Putamen (tissue), 1 donor: ENCODE measurements at places on chromosomes 1 and 21.

GRCh38 chr1:43853161-43853921 lies 80.3 kb upstream of the ARTN start:
- no peak for DNase-seq

DNA sequence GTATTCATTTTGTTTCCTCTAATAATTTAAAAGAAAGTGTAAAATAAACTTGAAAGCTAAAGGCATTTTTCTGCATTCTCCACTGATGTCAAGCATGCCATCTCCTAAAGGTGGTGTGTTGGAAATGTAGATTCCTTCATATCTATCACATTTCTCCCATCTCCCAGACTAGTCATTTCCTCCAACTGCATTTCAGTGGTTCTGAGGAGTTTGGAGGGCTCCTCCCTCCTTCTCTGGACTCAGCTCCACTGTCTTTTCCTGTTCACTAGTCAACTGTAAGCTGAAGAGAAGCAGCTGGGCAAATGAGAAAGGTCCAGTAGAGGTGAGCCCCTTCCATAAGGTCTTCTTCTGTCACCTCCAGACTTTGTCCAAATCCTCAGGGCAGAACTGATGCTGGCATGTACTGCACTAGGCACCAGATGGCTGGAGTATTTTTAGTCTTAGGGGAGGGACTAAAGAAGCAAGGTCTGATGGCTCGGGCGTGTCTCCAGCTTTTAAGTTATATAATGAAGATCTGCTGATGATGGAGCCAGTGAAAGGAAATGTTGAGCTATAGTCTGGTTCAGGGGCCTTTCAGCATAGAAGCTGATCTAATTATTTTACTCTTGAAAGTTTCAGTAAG lies 186.1 kb downstream of the NTNG1 start:
- no peak for DNase-seq

DNA sequence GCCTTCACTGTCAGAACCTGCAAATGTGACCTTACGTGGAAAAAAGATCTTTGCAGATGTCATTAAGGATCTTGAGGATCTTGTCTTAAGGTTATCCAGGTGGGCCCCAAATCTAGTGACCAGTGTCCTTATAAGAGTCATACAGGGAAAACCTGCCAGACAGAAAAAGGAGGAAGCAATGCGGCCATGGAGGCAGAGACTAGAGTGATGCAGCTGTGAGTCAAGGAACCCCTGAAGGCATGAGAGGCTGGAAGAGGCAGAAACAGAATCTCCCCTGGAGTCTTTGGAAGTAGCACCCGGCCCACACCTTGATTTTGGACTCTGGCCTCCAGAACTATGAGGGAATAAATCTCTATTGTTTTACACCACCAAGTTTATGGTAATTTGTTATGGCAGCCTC lies 36.5 kb upstream of the DNASE2B start:
- DNase-seq = no peak

- DNase-seq = no peak
Observed at GRCh38 chr1:215166886-215167285, 84.3 kb downstream of the KCNK2 start.

- DNase-seq = peak; percentile 74
Observed at GRCh38 chr1:30801771-30802198, 44.2 kb upstream of the LAPTM5 start.

DNA sequence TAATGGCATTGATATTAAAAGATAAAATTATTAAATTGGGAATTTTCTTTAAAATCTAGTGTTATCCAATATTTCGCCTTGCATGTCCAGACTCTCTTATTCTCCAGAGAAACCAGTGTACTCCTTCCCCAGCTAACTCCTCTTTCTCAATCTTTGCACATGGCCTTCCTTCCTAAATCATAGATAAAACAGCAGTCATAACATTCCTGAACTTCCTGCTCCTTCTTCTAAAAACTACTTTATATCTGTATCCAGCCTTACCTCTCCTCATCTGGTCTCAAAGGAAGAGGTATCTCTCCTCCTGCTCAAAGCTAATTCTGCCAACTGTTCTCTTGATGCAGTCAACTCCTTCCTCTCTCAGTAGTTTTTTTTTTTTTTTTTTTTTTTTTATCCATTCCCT lies 39.5 kb upstream of the NEK7 start:
- no peak for DNase-seq

GRCh38 chr1:118842452-118843201 lies 145.5 kb downstream of the TBX15 start:
- no peak for DNase-seq

DNA sequence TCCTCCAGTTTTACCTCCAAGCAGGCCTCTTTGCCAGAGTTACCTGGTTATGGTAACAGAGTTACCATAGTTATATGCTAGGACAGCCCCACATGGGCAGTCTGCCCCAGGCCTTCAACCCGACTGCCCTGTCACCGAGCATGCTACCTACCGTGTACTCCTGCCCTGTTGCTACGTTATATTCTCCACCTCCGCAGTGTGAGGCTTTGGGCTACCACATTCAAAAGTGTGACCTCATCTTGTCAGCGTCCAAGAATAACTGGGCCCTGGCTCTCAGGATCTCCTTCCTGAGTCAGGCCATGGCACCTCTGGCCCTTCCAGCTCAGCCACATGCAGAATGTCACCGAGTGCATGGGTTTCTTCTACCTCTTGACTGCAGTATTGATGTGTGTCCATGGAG lies 8.9 kb downstream of the MAPKAPK2 start:
- no peak for DNase-seq

GRCh38 chr1:187445066-187445465 lies 616.3 kb downstream of the PLA2G4A start:
- DNase-seq = no peak

- no peak for DNase-seq
Observed at GRCh38 chr1:7046314-7046713, 261.1 kb downstream of the CAMTA1 start.

DNA sequence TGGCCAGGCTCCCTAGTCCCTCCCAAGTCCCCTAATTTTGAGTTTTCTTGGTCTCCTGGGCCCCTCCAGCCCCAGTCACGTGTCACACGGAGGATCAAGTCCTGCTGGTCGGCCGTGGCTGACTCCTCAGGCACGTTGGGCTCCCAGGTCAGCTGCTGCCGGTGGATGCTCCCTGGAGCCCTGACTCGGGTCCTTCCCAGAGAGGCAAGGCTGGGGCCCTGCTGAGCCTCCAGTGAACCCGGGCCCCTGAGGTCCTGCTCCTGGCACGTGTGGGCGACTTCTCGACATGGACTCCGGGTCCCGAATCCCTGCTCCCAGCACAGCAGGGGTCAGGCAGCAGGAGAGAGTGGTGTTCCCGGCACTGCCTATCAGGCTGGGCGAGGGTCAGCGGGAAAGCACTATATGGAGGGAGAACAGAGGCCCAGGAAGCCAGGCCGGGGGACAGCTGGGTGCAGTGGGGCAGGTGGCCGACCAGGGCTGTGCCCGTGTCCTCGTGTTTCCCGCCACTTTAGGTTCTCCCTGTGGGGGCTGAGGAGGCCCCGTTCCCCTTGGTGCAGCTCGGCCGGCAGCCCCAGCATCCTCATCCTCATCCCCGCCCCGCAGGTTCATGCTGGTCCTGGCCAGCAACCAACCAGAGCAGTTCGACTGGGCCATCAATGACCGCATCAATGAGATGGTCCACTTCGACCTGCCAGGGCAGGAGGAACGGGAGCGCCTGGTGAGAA lies 13.2 kb downstream of the TMEM240 start:
- DNase-seq = no peak

GRCh38 chr1:167312871-167313270 lies 92.2 kb downstream of the POU2F1 start:
- no peak for DNase-seq

DNA sequence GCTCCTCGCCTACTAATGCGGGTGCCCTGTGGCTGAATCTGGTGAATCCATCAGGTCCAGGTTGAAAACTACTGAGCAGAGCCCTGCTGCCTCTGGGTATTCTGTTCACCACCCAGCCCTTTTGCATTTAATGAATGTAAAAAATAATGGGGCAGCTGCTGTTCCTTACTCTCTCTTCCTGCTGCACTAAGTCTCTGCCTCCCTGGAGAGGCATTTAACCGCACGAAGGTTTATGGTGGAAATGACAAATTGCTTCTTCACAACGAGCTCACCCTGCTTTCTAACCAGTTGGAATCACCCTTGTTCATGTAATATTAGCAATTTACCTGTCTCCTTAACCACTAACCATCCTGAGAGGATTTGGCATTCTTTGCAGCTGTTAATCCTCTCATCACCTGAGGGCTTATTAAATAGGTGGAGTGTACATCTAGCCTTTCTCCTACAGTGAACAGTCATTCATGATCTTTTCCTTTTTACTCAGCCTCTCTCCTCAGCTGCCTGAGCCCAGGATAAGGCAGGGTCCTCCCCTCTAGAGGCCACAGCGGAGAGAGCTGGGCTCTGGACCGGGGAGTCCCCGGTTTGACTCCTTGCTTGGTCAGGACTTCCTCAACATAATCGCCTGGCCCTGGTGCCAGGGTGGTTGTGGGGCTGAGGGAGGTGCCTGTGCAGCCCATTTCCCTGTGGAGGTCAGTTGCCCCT lies 97.6 kb downstream of the NOS1AP start:
- DNase-seq = no peak

- DNase-seq = no peak
Observed at GRCh38 chr1:228913626-228914414, 178.5 kb downstream of the RHOU start.

DNA sequence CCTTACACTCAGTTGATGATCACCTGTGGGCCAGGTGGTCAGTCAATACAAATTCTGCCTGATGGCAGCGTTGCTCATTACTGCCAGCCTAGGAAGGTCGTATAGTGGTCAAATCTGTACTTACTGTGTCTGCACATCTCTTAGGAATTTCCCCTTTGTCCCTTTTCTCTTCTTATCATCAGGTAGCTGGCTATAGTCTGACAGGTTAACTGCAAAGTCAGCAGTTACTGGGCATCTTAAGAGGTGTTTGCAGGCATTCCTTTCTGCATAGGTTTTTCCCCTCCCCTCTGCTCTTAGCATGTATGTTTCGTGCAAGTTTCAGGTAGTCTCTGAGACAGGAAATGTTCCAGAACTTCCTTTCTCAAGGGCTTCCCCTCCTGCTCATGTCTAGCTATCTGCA lies 298.7 kb downstream of the LRRIQ3 start:
- DNase-seq = no peak

- DNase-seq = no peak
Observed at GRCh38 chr1:215423288-215423687, 143.8 kb upstream of the KCTD3 start.

DNA sequence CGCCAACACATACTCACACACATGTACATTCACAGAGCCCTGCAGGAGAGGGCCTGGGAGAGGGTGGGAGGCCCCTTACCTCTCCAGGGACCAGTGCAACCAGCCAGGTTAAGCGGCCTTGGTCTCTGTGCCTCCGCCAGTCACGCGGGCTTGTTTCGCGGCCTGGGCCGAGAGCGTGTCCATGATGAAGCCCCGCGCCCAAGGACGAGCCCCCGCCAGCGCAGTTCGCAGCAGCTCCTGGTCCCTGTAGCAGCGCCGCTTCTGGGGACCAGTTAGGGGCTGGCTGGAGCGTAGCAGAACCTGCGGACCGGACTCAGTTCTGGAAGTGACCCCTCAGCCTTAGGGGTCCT lies 7.3 kb upstream of the FAM167B start:
- no peak for DNase-seq

DNA sequence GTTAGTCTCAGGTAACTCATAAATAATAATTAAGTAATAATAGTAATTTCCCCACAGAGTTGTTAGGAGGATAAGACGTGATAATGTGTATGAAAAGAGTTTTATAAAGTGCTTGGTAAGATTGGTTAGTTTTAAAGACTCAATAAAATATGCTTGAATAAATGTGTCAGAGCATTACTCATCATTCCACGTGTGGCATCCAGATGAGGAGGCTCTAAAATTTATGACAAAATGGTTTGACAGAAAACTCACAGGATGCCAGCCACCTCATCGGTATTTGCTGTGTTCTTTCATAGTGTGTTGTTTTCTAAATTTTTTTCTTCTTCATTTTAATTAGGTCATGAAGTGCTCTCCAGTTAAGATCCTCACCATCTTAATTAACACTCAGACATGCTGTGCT lies 19.1 kb upstream of the SPAG17 start:
- DNase-seq = no peak

- DNase-seq = no peak
Observed at GRCh38 chr1:159315381-159315780, 13.2 kb downstream of the FCER1A start.

- no peak for DNase-seq
Observed at GRCh38 chr1:69191335-69191734, 376.4 kb upstream of the LRRC7 start.

DNA sequence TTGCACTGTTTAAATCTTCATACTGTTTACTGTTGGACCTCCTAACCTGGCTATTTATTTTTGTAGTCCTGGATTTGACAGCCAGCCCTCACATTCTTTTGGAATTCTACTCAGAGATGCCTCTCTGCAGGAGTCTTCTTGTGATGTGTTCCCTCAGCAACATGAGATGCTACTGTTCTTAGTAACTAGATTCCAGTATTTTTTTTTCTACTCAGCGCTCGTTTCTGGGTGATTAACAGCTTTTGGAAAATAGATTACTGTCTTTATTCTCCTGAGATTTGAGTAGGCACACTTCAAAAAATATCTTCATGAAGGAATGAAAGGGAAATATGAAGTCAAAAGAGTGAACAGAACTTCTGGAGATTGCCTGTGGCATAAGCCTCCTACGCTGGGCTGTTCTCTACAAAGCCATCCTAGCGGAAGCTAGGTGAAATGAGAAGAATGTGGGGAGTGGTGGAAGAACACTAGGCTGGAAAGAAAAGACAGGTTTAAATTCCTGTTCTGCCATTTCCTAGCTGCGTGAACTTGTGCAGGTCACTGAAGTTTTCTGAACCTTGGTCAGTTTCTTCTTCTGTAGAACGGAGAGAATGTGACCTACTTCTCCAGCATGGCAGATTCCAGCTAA lies 75.9 kb downstream of the LRRC8C start:
- DNase-seq = peak; percentile 25

DNA sequence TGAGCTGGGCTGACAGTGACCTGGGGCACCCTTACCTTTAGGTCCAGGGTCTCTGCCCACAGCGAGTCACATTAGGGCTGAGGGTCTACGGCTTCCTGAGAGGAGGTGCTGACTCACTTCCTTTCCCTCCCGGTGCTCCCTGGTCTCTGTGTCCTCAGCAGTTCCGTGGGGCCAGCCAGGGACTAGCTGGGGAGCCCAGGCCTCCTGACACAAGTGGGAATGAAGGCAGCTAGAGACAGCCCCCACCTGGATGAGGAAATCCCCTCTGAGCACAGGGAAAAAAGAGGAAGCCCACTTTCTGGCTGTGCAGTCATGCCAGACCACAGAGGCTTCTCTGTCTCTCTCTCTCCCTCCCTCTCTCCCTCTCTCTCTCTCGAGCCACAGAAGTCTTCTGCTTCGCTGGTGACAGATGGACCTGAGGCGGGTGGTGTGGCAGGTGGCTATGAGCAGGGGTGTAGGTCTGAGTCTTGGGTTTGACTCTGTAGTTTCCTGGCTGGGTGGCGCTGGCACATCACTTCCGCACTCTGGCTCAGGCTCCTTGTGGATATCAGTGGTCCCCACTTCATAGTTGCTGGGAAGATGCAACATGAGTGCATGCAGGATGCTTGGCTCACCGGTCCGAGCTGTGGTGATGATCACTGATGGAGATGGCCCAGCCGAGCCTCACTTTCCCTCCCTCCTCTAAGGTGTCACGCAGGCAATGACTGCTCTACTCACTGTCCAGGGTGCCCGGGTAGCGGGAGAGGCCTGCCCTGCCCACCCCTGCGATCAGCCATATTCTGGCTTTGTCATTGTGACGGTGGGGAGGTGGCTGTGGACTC lies 3.5 kb downstream of the SLC66A1 start:
- DNase-seq = no peak

- DNase-seq = no peak
Observed at GRCh38 chr21:42848932-42849758, 30.2 kb downstream of the WDR4 start.

- DNase-seq = no peak
Observed at GRCh38 chr1:36432616-36433015, 17.6 kb downstream of the OSCP1 start.

- no peak for DNase-seq
Observed at GRCh38 chr1:20612221-20612746, 21.0 kb upstream of the PINK1 start.
